ENCODE measurements at places on chromosomes 12 and 14.

- DNase-seq, result no peak
Observed at GRCh38 chr12:47903927-47904712, 674 bp downstream of the VDR start.

DNA sequence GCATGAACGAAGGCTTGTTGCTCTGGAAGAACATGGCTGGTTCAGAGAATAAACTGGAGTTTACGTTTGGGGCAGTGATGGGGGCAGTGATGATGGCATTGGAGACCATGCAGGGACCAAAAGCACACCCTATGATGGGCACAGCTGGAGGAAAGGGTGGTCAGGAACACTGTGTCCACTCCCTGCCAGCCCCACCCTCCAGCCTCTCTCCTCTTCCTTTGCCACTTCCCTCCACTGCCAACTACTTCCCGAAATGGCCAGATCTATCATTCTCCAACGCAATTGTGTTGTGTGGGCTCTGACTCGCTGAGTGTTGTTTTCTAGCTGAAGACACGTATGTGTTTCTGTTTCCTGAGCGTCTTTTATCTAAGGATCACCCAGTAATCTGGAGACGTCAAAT lies 39.3 kb upstream of the GSG1 start:
- no peak for DNase-seq

DNA sequence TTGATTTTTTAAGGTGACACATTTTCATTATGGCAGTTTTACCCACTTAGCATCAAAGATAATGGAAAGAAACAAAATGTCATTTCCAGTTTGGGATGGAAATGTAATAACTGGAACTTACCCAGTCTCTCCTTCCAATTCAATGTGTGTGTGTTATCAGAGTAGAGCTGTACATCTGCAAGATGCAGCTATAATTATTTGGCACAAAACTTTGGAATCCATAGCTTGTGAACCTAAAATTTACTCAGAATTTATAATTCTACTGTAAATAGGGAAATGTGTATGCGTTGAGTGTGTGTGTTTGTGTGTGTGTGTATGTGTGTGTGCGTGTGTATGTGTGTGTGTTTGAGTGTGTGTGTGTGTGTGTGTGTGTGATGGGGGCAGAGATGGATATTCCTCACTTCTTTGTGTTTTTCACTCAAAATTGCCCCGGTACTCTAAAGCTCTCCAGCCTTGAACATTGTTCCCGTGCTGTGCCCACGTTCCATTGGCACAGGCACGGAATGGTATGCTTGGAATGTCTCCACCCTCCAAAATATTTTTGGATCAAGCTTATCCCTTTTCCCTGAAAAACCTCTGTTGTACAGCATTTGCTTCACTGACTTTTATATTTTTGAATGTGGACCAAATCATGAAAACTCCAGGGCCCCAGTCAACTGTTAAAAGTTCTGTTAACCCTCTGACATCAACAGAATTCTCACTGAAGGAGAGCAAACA lies 150.2 kb upstream of the BMP4 start:
- DNase-seq, result no peak

DNA sequence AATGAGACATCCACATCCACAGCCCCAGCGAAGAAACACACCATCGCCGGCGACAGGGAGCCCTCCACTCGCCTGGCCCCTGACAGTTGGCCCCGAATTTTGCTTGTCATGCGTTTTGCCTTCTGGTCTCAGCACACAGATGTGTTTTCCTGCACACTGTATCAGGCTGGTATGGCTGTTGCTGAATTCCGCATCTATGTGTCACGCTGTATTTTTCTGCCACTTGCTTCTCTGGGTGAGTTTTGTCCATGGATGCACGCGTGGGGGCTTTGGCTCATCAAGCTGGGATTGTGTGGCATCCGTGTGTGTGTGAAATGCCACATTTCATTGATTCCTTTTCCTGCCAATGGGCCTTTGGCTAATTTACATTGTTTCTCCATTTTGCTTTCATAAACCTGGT lies 26.5 kb downstream of the ARL6IP4 start:
- no peak for DNase-seq

- no peak for DNase-seq
Observed at GRCh38 chr14:21509432-21510143, 1.6 kb downstream of the METTL3 start.
